ENCODE measurements at places on chromosomes 16 and 17. TPM values are rescaled to one million over a fixed set of nuclear protein-coding genes. Genes with fewer than 3 reads are reported as not detected.

GRCh38 chr17:63623786-63624530 lies 1.7 kb downstream of the MAP3K3 start:
- DNase-seq = no peak
- peak overlapping the region; percentile 72 for H3K4me3 ChIP-seq
- H3K27me3 ChIP-seq = no peaks in the 10 kb centered on the region

DNA sequence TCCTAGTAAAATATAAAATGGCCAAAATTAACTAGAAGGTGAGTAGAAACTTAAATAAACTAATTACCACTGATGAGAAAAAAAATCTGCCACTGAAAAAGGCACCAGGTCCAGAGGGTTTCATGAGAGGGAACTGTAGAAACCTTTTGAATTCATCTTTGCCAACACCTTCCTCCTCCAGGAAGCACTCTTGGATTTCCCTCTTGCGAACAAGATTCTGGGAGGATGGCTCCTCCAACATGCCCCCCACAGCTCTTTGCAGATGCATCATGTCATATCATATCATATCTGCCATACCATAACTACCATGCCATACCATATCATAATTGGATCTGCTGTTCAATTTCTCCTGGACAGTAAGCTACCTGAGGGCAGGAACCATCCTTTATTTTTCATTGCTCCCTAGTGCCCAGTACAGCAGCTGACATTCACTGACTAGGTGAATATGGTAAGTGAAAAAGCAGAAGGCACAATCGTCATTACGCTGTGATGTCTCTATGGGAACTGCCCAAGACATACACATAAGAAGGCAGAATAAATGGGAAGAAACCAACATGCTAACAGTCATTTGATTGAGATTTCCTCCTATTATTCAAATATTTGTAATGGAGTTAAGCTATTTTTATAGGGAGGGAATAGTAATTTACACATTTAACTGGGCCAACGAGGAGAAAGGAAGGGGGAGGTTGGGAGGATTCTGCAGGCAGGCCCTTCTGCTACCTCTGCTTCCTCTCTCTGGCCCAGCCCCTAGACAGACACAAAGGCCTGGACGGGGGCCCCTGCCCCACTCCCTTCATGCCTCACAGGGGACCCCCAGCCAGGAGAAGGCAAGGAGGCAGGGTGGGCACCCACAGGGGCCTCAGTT lies 110.1 kb upstream of the SMURF2 start:
- H3K4me1 ChIP-seq = peaks cover 12% of the 10 kb centered on the region
- H3K4me3 ChIP-seq = no peak overlapping the region
- H3K27me3 ChIP-seq = no peaks in the 10 kb centered on the region
- H3K27ac ChIP-seq = no peak overlapping the region
- peaks cover 45% of the 10 kb centered on the region for H3K36me3 ChIP-seq

DNA sequence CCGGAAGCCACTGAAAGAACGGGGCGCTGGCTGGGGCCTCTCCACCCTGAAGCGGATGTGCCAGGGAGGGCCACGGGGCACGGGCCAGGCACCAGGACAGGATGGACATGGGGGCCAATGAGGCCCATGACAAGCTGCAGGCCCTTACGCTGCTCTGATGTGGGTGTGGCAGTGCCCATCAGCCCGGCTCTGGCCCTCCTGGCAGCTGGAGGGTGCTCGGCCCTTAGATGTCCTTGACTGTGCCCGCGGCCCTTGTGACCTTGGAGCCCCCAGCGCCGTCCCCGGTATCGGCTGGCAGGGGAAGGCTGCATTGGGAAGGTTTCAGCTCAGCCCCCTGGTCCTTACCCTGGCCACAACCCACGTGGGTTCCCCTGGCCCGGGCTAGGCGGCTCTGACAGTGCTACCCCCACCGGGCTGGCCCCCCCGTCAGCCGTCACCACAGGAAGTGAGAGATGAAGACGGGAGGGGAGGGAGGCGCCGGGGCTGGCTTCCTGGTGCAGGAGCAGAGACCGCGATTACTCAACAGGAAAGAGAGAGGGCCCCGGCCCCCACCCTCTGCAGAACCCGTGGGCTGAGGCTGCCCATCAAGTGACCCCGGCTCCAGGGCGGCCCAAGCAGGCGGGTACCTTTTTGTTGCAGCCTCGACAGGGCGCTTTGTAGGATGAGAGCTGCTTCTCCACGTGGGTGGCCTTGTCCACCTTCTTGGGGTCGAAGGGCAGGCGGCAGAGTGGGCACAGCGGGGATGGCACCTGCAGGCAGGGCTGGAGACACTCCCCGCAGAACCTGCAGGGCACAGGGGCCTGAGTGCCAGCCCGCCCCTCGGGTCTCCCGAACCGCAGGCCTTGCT lies 5.3 kb downstream of the RNF166 start:
- DNase-seq = peak; percentile 98
- H3K27me3 ChIP-seq = no peaks in the 10 kb centered on the region
- peak overlapping the region; percentile 88 for H3K27ac ChIP-seq
- H3K36me3 ChIP-seq = peaks cover 47% of the 10 kb centered on the region

DNA sequence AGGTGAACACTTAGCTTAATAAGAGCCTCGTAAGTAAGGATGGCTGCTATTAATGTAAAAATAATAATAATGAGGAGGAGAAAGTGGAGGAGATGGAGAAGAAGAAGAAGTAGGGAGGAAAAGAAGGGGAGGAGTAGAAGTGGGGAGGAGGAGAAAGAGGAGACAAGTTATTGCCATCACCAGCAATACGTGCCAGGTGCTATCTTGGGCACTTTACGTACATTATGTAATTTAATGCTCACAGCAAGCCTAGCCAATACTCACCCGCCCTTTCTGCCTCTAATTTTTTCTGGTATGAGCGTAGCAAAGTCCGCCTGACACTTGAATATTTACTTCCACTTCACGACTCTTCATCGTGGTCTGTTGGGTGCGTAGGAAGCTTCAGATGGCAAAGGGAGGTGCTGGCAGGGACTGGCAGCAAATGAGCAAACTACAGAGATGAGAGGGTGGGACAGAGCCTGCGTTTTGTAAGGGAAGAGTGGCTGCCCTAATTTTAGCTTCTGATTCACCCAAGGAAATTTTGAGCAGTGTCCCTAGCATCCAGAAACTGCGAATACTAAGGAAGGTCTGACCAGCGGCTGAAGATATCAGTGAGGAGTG lies 42.1 kb upstream of the CDH13 start:
- no peak for DNase-seq
- H3K36me3 ChIP-seq = no peaks in the 10 kb centered on the region
- H3K27me3 ChIP-seq = no peaks in the 10 kb centered on the region
- H3K4me1 ChIP-seq = no peaks in the 10 kb centered on the region
- no peak overlapping the region for H3K27ac ChIP-seq

DNA sequence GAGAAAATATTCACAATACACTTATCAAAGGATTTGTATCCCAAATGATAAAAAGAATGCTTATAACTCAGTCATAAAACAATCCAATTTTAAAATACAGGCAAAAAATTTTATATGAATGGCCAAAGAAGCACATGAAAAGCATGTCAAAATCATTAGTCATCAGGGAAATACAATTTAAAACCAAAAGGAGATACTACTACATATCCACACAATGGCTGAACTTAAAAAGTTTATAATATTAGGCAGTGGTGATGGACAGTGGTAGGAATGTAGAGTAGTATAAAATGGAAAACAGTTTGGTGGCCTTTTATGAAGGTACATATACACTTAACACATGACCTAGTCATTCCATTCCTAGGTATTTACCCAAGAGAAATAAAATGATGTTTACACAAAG lies 12.2 kb downstream of the CMC2 start:
- H3K4me3 ChIP-seq = no peak overlapping the region
- no peak for DNase-seq
- H3K27ac ChIP-seq = no peak overlapping the region
- no peaks in the 10 kb centered on the region for H3K27me3 ChIP-seq
- H3K4me1 ChIP-seq = peaks cover 6% of the 10 kb centered on the region
- H3K36me3 ChIP-seq = peaks cover 12% of the 10 kb centered on the region

DNA sequence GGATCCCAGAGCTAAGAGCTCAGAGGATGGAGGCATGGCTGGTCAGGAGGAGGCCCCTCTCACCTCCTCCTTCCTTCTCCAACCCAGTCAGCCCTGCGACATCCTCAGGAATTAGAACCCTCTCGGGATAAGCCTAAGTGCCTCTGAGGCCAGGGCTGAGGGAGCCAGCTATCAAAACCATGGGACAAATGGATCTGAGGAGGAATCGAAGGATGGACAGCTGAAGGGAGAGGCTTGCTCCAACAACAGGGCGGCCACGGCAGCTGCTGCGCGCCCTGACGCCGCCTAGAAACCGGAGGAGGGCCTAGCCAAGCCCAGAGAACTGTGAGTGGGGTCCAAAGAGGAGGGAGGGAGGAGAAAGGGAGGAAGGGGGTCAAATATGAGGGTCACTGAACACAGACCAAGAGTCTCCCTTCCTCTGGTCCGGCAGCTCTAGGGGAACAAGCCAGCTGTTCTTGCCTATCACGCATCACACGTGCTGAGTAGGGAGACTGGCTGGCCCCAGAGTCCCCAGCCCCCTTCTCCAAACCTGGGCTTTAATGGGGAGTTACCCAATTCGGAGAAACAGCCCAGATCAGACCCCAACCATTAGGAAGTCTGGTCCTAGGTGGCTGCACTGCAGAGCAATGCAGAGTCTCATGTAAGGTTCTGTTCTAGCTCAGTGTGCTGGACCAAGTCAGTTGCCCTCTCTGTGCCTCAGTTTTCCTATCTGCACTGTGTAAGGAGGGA lies 5.9 kb upstream of the HOXB13 start:
- no peak overlapping the region for H3K4me3 ChIP-seq
- peaks cover 99% of the 10 kb centered on the region for H3K27me3 ChIP-seq
- H3K27ac ChIP-seq = no peak overlapping the region
- DNase-seq = no peak

HOXB1 gene
- not detected for polyA plus RNA-seq

PLCG2 gene
- 19.5 TPM for polyA plus RNA-seq

ITPRIPL2 gene
- polyA plus RNA-seq = 7.9 TPM

IGF2BP1 gene
- polyA plus RNA-seq = not detected

KRT15 gene
- not detected for polyA plus RNA-seq

LRRC36 gene
- polyA plus RNA-seq = 3.2 TPM

SOX9 gene
- not detected for polyA plus RNA-seq

DNA sequence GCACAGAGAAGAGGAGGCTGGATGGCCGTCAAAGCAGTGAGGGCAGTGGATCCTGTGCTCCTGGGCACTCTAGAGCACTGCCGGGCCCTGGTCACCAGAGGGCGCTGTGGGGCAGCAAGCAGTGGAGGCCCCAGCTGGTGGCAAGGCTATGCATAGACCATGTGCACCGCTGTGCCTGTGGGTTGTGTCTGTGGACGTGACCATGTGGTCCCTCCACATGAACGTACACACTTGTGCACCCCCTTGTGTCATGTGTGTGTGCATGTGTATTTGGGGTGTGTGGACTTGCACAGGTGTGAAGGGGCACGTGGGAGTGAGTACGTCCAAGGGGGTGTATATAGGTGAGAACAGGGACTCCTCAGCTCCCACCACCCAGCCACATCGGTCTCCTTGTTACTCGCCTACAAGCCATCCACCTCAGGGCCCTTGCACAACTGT lies 4.4 kb upstream of the MAP2K3 start:
- no peaks in the 10 kb centered on the region for H3K36me3 ChIP-seq
- no peaks in the 10 kb centered on the region for H3K27me3 ChIP-seq
- H3K4me1 ChIP-seq = peaks cover 79% of the 10 kb centered on the region
- no peak overlapping the region for H3K27ac ChIP-seq

JPH3 gene
- not detected for polyA plus RNA-seq

TP53TG3B gene
- polyA plus RNA-seq = not detected

NPIPB8 gene
- not detected for polyA plus RNA-seq

GRCh38 chr17:53696286-53696685 lies 126.4 kb upstream of the KIF2B start:
- no peak for DNase-seq
- H3K4me3 ChIP-seq = no peak overlapping the region
- H3K27ac ChIP-seq = no peak overlapping the region
- H3K36me3 ChIP-seq = no peaks in the 10 kb centered on the region
- no peaks in the 10 kb centered on the region for H3K4me1 ChIP-seq

- no peak overlapping the region for H3K4me3 ChIP-seq
- peaks cover 82% of the 10 kb centered on the region for H3K36me3 ChIP-seq
- H3K27ac ChIP-seq = no peak overlapping the region
- no peaks in the 10 kb centered on the region for H3K4me1 ChIP-seq
Observed at GRCh38 chr17:5557485-5557884, 26.8 kb downstream of the NLRP1 start.

- no peak overlapping the region for H3K27ac ChIP-seq
- H3K36me3 ChIP-seq = no peaks in the 10 kb centered on the region
- peaks cover 11% of the 10 kb centered on the region for H3K27me3 ChIP-seq
- H3K4me3 ChIP-seq = no peak overlapping the region
- H3K4me1 ChIP-seq = peaks cover 44% of the 10 kb centered on the region
Observed at GRCh38 chr17:7176841-7177190, 2.4 kb downstream of the ASGR1 start.

ZFPM1 gene
- polyA plus RNA-seq = 0.04 TPM

CACNG1 gene
- polyA plus RNA-seq = not detected

- H3K4me1 ChIP-seq = peaks cover 5% of the 10 kb centered on the region
- no peak overlapping the region for H3K4me3 ChIP-seq
- no peaks in the 10 kb centered on the region for H3K27me3 ChIP-seq
Observed at GRCh38 chr17:73267648-73268537, 6.2 kb upstream of the CPSF4L start.

DNA sequence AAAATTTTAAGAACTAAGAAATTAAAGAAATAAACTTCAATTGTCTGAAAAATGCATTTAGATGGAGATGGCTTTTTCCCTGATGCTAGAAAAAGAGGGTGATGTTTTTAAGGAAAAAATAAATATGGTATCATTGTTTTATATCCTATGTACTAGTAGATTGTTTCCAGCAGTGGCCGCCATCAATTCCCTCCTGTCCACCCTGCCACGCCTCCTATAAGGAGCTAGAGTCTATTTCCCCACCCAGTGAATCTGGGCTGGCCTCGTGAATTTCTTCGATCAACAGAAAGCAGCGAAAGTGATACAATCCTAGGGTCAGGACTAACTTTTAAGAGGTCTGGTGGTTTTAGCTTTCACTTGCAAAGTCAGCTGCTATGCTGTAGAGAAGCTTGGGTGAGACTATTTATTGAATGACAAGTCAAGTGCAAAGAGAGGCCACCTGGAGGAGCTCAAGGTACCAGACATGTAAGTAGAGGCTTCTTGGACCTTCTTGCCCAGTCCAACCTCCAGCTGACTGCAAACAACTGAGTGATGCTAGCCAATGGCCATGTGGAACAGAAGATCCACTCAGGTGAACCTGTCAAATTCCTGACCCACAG lies 80.9 kb upstream of the MTMR4 start:
- H3K4me3 ChIP-seq = no peak overlapping the region
- H3K36me3 ChIP-seq = no peaks in the 10 kb centered on the region
- no peak overlapping the region for H3K27ac ChIP-seq
- no peaks in the 10 kb centered on the region for H3K4me1 ChIP-seq

GRCh38 chr16:82634955-82635610 lies 8.3 kb downstream of the CDH13 start:
- DNase-seq = no peak
- no peaks in the 10 kb centered on the region for H3K36me3 ChIP-seq
- H3K4me3 ChIP-seq = no peak overlapping the region
- no peak overlapping the region for H3K27ac ChIP-seq
